ENCODE measurements at places on chromosomes 12 and 14.

DNA sequence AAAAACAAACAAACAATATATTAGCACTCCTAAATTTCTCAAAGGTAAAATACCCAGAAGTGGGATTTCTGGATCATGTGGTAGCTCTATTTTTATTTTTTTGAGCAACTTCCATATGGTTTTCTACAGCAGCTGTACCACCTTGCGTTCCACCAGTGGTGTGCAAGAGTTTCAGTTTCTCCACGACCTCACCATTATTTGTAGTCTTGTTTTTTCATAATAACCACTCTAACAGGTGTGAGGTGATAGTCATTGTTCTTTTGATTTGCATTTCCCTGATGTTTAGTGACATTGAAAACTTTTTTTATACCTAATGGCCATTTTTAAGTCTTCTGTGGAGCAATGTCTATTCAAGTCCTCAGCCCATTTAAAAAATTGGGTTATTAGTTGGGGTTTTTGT lies 127.3 kb upstream of the SLC38A2 start:
- DNase-seq, result no peak

DNA sequence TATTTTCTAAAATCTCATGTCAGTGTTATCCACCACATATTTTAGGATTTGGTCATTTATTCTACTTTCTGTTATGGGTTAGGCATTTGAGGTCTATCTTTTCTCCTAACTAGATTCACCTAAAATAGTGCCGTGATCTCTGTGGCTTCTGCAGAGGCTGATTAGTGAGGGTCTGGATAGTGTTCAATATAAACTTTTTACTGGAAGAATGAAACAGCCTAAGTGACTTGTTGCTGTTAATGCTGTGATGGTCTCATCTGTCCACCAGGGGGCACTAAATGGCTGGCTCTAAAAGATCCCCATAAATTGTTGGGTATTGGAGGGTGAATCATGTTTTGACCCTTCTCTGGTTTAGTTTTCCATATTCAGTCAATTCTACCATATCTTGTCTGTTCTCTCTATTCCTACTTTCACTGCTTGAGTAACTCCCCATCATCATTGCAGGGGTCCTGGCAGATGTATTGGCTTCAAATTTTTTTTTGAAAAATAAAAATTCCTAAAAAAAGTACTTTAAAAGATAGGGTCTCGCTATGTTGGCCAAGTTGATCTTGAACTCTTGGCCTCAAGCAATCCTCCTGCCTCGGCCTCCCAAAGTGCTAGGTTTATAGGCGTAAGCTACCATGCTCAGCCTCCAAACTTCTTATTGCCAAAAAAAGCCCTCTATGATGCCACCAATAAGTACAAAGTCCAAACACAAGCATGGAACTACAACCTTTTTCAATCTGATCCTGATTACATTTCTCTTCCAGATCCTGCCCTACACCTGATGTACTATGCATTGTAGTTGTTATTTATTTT lies 6.9 kb downstream of the PABPN1 start:
- peak; percentile 87 for DNase-seq

DNA sequence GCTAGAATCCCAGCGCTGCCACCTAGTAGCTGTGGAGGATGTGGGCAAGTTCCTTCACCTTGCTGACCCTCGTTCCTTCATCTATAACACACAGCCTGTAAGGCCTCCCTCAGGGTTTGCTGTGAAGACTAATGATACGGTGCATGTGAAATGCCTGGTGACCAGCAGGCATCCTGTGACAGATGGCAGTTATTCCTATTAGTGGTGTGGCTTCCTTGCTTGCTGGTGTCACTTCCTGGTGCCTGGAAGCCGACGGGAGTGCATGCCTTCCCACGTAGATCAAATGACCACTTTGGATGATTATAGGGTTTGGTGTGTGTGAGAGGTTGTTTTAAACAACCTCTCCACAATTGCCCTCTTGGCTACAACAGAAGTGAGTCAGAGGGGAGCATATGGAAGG lies 894.9 kb downstream of the VRK1 start:
- DNase-seq, result no peak

DNA sequence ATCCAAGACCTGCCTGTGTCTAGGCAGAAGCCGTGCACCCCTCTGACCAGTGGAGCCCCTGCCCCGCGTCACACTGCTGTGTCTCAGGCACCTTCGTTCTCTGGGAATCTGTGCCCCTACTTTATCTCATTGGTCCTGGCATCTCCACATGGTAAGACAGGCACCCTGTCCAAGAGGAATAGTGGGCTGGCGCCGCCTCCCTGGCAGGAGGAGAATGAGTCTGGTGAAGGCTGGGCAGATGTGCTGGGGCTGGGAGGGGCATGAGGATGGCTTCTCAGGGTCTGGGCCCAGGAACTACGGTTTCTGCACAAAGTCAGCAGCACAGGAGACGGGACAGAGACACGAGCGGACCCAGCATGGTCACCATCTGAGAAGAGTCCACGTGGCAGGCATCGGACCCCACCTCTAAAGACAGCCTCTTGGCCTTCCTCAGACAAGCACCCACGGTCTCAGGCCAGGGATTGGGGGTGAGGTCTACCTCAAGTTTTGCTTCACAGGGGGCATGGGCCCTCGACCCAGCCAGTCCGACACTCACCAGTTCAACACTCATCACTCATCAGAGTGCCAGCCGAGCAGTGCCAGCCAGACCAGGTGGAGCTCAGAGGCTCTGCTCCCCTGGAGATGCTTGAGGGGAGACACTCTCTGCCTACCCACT lies 306.7 kb downstream of the ADGRD1 start:
- no peak for DNase-seq

- no peak for DNase-seq
Observed at GRCh38 chr12:214003-214741, at the start of gene SLC6A12. TSS of gene SLC6A12 (minus strand) at chr12:214157. CDS start at chr12:209986, 4,171 bp downstream.

DNA sequence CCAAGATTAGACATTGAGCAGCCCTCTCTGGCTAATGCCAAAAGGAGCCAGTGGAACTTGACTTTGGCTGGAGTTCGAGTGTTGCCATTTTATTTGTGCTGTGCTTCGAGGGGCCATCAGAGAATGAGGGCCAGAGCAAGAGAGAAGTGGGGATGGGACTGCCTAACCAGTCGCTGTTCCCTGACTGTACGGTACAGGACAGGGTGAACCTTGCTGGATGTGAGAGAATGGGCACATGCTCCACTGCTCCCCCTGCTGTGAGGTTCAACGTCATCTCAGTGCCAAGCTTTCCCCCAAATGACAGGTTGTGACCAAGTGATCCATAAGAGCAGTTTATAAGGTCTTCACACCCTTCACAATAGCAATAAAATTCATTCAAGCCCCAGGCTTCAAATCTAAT lies 55.1 kb upstream of the BCL11B start:
- DNase-seq, result no peak

DNA sequence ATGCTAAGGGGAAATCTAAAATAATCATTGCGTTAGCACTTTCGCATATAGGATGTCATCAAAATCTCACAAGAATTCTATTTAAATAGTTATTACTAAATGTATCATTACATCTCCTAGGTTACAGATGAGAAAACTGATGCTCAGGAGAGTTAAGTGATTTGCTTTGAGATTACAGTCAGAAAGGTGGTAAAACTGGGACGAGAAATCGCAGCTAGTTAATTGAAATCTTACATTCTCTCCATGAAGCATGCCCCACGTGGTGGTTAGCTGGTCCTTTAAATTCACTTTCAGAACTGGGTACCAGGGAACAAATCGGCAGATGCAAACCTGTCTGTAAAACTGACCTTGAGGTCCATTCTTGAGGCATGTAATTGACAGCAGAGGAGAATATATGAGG lies 71.8 kb upstream of the PLEKHG7 start:
- DNase-seq, result no peak

- DNase-seq, result no peak
Observed at GRCh38 chr14:48129472-48129871, 454.1 kb upstream of the MDGA2 start.

GRCh38 chr14:47439953-47440352 lies 235.5 kb downstream of the MDGA2 start:
- DNase-seq, result no peak

GRCh38 chr12:108403952-108404351 lies 64.8 kb upstream of the CMKLR1 start:
- no peak for DNase-seq

- no peak for DNase-seq
Observed at GRCh38 chr12:10715491-10715890, 7.6 kb downstream of the YBX3 start.

- no peak for DNase-seq
Observed at GRCh38 chr12:50362671-50363070, 33.7 kb downstream of the FAM186A start.

- peak; percentile 96 for DNase-seq
Observed at GRCh38 chr12:65868133-65868705, 43.9 kb downstream of the HMGA2 start.

DNA sequence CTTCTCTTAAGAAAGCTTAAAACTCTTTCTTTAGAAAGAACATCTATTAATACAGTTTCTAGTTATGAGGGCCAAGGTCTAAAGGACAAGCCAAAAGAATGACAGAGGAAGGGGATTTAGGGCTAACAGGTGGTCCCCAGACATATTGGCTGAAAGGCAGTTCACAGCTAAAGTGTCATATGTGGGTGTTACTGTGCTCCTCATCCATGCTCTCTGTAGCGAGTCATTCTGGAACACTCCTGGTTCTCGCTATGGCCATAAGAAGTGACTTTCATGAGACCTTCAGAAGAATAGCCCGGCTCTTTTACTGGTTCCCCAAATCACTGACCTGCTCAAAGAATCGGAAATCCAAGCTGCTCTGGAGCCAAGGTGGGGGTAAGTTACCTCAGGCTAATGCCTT lies 55.0 kb downstream of the TBK1 start:
- DNase-seq, result no peak

DNA sequence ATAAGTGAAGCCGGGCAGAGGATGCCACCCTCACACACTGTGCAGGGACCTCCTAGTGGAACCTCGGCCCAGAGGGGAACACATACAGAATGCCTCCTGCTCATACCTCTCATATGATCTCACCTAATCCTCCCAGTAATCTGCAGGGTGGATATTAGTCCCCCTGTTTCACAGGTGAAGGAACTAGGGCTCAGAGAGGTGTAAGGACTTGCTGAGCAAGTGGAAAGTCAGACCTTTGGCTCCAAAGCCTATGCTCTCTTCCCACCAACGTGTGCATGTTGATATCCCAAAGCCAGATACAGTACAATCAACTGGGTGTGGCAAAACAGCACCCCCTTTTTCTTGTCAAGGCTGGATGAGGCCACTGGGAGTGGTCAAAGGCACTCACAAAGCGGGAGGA lies 4.2 kb downstream of the MYH6 start:
- no peak for DNase-seq

DNA sequence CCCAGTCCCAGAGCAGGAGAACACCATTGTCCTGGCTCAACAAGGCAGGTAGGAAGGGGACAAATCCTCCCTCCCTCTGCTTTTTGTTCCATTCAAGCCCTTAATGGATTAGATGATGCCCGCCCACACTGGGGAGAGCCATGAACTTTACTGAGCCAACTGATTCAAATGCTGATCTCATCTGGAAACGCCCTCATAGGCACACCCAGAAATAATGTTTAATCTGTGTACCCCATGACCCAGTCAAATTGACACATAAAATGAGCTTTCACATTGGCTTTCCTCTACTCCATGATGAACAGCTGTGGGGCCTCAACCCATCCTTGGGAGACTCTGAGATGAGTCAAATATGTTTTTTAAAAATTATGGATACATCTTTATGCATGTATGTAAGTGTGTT lies 141.8 kb downstream of the GALC start:
- DNase-seq, result no peak

DNA sequence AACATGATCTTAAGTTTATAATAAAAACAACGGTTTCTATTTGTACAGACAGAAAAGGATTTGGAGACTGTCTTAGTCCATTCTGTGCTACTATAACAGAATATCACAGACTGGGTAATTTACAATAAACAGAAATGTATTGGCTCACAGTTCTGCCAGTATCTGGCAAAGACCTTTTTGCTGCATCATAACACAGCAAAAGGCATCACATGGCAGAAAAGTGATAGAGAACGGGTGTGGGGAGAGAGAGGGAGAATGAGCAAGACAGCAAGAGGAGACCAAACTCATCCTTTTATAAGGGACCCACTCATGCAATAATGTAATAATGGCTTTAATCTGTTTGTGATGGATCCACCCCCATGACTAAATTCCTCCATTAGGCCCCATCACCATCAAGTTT lies 17.0 kb upstream of the NUDT4 start:
- no peak for DNase-seq

DNA sequence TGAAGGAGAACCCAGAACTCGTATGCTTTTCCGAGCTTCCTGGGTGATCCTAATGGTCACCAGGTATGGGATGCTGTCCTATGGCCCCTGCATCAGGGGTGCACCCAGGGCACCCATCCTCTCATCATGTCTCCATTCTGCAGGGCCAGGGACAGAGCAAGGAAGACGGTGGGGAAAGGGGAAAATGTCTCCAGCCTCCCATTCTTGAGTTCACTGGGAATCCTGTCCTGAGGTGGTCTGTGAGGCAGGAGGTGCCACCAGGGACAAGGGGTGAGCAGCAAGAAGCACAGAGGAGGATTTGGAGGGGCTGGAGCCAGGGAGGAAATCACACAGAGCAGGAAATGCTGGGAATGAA lies 14.9 kb upstream of the SLC6A12 start:
- no peak for DNase-seq

DNA sequence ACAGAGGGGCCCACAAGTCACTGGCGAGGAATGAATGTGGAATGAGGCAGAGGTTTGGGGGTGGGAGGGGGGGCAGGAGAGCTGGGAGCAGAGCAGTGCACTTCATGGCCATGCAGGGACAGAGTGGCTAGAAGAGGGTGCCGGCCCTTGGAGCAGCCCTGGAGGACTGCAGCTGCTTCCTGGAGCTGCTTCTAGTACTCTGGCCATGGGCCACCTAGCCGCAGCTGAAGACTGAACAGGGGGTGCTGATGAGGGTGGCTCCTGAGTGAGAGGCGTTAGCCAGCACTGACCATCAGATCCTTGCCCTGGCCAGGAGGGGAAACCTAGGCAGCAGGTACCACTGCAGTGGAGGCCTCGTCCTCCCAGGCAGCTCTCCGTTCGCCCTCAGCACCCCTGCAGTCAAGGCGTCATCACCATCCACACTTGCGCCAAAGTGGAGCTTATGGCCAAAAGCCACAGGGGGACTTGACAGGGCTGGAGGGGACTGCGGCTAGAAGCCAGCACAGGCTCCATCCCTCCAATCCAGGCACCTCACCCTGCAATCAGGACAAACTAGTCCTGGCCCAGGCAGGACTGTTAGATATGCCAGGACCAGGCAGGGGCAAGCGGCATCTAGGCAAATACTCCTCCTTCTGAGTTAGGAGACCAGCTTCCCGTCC lies 16.4 kb downstream of the OTUB2 start:
- DNase-seq, result no peak

GRCh38 chr14:30620178-30620577 lies 1.9 kb upstream of the SCFD1 start:
- peak; percentile 43 for DNase-seq

GRCh38 chr12:85821206-85821605 lies 15.0 kb downstream of the RASSF9 start:
- DNase-seq, result peak; percentile 23

- DNase-seq, result no peak
Observed at GRCh38 chr12:100699209-100699608, 95.4 kb upstream of the ANO4 start.

- no peak for DNase-seq
Observed at GRCh38 chr14:33362934-33363333, 424.3 kb downstream of the NPAS3 start.

Data from cardiac fibroblast (primary cell).